Activated CD4-positive, alpha-beta T cell treated with anti-CD3 and anti-CD28 coated beads, Interleukin-2, amount 50 U/mL, for 24 hours (primary cell): ENCODE measurements at places on chromosomes 6 and 20.

GRCh38 chr6:19669206-19669605 is 168.0 kb upstream of the ID4 start:
- DNase-seq, result no peak

GRCh38 chr6:106460481-106460880 is 100.0 kb downstream of the CRYBG1 start:
- no peak for DNase-seq

GRCh38 chr20:40335437-40335836 is 353.6 kb downstream of the MAFB start:
- no peak for DNase-seq

- DNase-seq, result no peak
Measured at GRCh38 chr6:1065986-1066385, 245.9 kb upstream of the FOXQ1 start.

GRCh38 chr6:52820198-52820597 is 16.6 kb upstream of the GSTA1 start:
- DNase-seq, result no peak

DNA sequence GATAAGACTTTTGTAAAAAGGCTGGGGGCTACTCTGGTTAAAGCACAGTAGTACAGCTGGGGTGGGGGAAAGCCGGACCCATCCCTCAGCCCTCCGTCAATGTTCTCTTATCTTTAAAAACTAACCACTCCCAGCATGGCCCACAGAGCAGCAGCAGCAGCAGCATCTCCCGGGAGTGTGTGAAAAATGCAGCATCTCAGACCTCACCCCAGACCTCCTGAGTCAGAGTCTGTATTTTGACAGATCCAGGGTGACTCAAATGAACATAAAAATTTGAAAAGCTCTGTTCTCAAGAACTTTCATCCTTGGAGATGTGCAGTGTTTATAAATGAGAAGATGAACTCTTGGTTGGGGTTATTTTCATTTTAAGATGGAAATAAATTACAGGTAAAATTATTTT is 277.7 kb upstream of the ECI2 start:
- DNase-seq, result no peak

DNA sequence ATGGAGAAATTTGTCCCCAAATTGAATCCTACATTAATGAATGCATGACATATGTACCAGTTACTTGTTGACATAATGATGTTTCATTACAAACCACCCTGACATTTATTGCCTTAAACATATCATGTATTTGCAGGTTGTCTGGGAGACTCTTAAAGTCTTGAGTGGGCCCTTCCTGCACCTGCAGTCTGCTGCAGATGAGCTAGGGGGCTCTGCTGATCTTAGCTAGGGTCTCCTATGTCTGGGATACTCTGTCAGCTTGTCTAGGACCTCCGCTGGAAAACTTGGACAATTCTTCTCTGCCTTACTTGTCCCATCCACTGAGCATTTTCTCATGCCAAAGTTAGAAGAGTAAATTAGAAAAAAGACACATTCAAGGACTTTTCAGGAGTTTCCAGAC is 581.6 kb downstream of the HAO1 start:
- no peak for DNase-seq

DNA sequence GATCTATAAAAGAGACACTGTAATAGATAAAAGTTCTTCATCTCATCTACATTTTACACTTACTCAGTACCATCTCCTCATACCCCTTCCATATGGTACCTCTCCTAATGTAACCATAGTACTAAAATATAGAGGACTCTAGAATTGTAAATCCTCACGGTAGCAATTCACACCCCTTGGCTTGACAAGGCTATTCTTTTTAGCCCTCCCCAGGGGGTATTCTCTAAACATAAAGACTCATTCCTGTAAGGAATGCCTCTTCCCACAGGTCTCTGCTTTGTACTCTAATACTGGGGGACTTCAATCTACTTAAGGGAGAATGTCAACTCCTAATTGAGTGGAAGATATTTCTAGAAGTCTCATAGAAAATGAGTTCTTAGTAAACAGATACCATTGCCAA is 85.9 kb downstream of the VIP start:
- no peak for DNase-seq

DNA sequence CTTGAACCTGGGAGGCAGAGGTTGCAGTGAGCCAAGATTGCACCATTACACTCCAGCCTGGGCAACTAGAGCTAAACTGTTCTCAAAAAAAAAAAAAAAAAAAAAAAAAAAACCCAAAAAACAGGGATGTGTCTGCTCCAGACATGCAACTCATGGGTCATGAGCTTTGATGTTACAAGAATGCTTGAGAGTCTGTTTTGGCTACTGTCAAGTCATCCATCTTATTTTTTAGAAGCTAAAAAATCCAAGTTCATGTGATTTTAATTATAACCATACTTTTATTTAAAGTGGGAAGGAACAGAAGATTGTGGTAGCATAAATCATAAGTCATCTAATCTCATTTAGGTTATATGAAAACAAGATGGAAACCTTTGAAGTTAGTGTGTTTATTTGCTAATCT is 120.6 kb downstream of the PDE7B start:
- DNase-seq, result no peak

DNA sequence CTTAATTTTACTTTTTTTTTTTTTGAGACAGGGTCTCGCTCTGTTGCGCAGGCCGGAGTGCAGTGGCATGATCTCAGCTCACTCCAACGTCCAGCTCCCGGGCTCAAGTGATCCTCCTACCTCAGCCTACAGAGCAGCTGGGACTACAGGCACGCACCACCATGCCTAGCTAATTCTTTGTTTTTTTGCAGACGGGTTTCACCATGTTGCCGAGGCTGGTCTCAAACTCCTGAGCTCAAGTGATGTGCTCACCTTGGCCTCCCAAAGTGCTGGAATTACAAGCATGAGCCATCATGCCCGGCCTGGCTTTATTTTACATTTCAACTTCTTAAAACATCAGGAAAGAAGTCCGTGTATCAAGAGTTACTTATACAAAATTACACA is 5.7 kb downstream of the OSER1 start:
- DNase-seq, result no peak

GRCh38 chr20:36202891-36203338 is 33.4 kb upstream of the AAR2 start:
- peak; percentile 74 for DNase-seq

DNA sequence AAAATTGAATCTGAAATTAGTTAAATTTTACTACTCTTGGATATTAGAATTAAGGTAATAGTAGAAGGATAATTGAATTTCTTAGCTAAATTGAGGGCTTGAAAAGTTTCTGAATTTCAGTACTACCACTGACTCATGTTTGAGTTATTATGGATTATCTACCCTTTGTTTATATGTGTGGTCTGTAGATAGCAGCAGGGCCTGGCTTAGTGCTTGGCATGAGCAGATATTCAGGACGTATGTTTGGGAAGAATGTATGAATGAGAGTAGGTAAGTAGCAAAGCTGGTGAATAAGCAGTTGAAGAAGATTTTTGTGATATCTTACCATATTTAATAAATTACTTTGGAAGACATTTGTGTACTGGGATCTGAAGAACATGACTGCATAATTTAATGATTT is 152.7 kb downstream of the MACROD2 start:
- DNase-seq, result no peak

DNA sequence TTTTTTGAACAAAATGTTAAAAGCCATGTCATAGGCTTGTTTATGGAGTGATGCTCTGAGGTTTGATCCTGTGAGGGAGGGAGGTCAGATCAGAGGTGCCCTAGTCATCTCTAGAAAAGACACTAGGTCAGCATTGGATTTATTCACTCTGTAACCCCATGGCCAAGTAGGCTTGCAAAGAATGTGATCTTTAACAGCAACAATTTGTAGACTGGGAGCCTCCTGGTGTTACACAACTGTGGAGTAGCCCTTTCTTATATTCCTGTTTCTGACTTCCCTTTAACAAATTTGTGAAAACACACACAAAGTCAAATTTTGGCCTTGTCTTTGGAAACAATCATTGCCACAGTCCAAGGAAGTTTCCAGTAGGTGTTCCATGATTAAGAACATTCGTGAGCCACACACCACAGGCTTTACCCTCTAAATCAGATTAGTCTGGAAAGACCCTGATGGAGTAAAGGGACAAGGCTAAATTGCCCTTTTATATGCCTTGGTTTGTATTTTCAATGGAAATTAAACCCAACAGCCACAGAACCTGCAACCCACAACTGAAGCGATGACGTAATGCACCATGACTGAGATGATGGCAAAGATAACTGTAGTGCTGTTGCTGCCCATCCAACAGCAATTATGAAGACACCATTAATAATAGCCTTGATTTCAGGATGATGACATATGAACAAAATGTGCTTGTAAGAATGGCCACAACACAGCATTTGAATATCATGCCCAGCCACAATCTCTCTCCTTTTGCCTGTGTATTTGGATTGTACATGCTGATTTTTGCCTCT is 22.1 kb downstream of the SCP2D1 start:
- DNase-seq, result no peak

DNA sequence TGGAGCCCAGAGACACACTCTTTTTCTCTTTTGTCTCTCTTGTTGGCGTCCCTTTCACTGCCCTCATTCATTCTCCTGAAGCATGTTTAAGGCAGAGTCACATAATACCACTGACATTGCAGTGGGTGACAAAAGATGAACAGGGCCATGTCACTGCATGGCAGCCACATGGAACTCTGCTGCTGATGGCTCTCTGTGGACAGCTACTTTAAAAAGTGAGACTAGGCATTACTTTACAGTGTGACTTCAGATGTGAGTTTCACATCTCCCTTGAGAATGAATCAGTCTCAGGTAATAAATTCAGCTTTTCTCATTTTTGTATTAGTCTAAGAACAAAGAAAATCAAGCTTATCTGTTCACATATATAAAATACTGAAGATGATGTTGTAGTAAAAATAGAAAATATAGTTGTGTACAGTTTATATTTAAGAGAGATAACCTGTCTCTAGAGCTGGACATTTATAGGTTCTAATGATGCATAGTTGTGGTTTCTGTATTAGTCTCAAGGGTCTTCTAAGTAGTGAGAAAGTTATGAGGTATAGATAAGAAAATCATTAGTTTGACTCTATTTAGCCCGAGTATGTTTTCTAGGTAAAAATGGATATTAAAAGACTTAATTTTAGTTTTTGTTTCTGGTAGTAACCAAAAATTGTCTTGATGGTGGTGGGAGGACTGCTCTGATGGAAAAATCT is 6.1 kb downstream of the MRS2 start:
- no peak for DNase-seq

- no peak for DNase-seq
Measured at GRCh38 chr6:103983860-103984259, 875.9 kb downstream of the HACE1 start.
